Activated T-helper 1 cell treated with Interleukin-2 at 50 U/mL for 16 hours (primary cell): ENCODE measurements at places on chromosomes 4 and X.

DNA sequence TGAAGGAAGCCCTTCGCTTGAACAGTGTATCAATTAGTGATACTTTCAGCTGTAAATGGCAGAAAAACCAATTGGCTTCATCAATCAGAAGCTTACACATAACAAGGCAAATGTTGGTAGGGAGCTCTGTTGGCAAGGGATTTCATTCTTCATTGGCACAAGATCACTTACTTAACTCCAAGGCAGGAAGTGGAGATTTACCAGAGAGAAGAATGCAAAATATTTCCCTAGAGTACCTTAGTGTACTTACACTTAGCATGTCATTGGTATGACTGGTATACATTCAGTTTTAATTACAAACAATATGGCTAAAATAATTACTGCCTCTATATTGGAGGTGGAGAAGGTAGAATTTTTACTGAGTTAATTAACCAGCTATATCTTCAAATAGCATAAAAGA, 545.0 kb downstream of the GABRG1 start:
- no peak for DNase-seq

DNA sequence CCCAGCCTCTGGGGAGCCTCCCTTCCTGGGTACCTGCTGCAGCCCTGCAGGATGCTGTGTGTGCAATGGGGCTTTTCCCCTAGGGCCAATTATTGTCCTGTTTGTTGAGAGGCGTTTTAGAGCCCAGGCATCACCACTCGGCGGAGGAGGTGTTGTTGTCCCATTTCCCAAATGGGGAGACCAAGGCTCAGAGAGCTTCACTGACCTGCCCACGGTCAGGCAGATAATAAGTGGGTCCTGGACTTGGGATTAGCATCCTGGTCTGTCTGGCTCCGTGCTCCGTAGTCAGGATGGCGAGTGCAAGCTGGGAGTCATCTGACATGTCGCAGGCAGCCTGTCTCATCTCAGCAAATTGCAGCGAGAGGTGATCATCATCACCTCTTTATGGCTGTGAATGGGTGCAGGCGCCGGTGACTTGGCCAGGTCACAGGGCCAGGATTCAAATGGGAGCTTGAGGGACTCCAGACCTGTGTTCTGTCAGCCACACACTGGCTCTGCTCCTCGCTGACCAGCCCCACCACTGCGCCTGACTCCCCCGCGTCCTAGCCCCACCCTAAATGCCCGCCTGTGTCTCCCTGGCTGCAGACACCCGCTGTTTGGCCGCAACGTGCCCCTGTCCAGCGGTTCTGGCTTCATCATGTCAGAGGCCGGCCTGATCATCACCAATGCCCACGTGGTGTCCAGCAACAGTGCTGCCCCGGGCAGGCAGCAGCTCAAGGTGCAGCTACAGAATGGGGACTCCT, 16.6 kb downstream of the HTRA3 start:
- DNase-seq: no peak

DNA sequence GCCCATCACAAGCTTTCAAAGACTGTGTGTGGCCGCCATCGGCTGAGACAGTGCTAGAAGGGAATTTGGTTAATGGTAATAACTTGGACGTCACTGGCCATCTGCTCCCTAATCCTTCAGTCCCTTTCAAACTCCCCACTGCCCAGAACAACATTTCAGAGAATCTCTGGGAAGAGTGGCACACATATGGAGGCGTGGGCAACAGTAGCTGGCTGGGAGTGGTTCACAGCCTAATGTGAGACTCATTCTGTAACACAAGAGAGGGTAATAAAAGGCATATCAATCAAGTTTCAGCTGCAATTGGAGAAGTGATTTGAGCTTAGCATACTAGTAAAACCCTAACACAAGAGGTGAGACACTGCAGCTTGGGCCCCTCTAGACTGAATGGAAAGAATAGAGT, 15.4 kb downstream of the SMIM10 start:
- DNase-seq: no peak

DNA sequence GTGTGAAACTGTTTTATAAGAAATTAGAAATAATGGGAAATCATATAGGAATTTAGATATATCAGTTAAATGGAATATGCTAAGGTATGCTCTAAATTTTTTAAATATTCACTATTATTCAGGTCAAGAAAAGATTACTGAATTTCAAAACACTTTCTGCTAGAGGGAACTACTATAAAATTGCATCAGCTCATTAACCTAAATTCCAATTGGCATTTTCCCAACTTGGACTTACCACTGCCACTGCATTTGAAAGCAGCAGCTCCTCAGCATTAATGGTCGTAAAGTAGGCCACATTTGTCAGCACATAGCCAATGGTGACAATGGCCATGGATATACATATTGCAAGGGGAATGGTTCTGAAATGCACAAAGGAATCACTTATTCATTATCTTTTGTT, 57.3 kb downstream of the SLC7A11 start:
- no peak for DNase-seq

- DNase-seq: no peak
Observed at GRCh38 chr4:187887906-187888305, 107.7 kb upstream of the ZFP42 start.

DNA sequence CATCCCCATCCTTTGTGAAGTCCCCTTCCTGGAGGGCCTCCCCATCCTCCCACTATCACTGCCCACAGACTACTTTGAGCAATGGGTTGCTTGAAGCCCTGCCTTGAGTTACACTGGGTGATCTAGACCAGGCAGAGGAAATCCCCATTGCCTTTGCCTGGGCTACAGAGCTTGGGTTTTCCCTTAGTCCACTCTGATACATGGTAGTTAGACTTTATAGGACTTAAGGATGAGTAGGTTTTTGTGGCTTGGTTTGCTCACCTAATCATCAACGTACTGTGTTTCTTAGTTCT, 56.6 kb downstream of the TMEM131L start:
- DNase-seq: no peak

GRCh38 chrX:132853040-132853439, 105.4 kb downstream of the HS6ST2 start:
- no peak for DNase-seq
